ENCODE measurements at places on chromosomes 4 and X.

DNA sequence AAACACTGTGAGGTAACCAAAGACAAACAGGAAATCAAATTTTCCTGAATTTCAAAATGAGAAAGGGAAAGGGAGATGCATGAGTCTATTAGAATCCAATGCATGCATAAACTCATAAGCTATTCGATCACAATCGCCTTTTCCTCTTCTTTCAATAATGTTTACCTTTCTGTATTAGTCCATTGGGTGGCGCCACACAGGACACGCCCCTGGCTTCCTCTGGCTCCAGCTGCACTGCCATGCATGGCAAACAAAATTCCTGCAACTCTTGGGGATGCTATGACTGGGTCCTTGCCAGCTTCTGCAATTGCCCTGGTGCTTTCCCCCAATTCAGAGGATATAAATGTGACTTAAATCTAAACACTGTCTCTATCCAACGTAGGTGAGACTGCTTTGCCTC is 424.5 kb upstream of the PCDH7 start:
- DNase-seq: no peak

GRCh38 chrX:28225513-28225912 is 244.3 kb upstream of the DCAF8L1 start:
- no peak for DNase-seq

DNA sequence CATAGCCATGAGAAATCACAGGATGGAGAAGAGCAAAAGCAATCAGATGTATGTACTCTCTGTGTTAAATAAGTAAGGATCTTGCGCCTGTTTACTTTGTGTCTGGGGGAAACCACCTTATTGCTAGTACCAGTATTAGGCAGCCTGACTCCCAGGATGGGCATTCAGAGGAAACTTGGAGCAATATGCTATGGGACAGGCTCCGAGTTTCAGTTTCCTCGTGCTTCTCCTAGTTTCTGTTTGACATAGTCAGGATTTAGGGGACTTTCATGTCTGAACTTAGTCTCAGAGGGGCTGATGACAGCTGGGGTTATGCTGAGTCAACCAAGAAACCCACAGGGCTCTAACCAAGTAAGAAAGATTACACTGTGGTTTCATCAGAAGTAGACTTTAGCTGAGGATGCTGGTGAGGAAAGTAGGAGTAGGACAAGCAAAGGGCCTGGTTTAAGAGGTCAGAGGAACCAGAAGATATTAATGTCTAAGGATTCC is 13.5 kb downstream of the NSUN7 start:
- DNase-seq: no peak

GRCh38 chr4:7330811-7331681 is 103.7 kb downstream of the PSAPL1 start:
- DNase-seq: no peak

GRCh38 chr4:93746031-93746430 is 82.5 kb upstream of the ATOH1 start:
- no peak for DNase-seq

- DNase-seq: no peak
These were observed 94.7 kb downstream of the CCNG2 start for GRCh38 chr4:77251751-77252150.
